ENCODE measurements at places on chromosomes 2 and 18.
A peak's percentile ranks its signal among the peaks of the same experiment; 100 is the strongest.

GRCh38 chr2:239826786-239827522 lies 198.2 kb downstream of the NDUFA10 start:
- no peak for DNase-seq

DNA sequence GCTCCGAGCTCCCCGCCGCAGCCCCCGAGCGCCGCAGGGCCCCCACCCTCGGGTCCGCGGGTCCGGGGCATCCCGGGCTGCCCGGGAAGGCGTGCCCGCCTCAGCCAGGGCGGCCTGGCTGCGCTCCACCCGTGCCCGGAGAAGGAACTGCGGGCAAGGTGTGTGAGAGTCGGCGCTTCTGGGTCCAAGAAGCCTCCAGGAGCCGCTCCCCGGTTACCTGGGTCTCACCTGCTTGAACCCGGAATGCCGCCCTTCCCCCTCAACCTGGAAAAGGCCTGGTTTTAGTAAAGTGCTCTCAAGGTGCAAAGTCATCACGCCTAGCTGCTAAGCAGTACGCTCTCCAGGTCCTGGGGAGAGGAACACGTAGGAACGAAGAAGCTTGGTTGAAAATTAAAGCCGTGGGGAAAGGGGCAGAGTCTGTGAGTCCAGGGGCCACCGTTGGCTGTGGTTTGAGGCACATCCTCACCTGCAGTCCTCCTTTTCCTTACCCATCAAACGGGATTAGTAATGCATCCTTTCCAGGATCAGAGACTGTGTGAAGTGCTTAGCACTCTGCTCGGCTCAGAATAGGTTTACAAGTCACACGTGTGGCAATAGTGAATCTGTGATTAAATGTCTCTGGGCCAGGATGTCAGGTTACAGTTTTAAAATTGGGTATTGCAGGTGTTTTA lies 1.2 kb downstream of the ASAP2 start:
- no peak for DNase-seq

DNA sequence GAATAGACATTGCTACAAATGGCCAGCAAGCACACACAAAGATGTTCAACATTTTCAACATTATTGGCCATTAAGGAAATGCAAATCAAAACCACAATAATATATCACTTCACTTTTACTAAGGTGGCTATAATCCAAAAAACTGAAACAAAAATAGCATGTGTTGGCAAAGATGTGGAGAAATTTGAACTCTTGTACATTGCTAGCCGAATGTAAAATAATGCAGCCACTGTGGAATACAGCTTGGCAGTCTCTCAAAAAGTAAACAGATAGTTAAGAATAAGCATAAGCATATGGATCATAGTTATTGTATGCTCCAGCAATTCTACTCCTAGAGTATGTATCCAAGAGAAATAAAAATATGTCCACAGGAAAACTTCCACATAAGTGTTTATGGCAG lies 192.5 kb downstream of the EN1 start:
- peak; percentile 85 for DNase-seq

DNA sequence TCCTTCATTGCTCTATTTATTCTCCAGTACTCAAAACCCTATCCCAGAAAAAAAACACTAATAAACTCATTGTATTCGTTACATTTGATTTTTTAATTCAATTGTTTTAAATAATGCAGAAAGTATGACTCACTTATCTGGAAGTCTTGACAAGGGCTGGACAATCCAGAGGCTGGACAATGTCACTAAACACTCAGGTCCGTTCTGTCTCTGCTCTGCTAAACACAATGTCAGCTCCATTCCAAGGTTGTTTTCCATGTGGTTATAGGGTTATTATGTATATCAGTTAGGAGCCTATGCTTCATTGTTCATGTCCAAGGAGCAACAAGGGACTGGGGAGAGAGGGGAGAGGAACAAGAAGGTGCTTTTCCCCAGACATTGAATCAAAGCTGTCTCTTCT lies 125.5 kb downstream of the IRS1 start:
- no peak for DNase-seq

- DNase-seq = no peak
These were observed 251.6 kb downstream of the NUP35 start for GRCh38 chr2:183375821-183376220.

DNA sequence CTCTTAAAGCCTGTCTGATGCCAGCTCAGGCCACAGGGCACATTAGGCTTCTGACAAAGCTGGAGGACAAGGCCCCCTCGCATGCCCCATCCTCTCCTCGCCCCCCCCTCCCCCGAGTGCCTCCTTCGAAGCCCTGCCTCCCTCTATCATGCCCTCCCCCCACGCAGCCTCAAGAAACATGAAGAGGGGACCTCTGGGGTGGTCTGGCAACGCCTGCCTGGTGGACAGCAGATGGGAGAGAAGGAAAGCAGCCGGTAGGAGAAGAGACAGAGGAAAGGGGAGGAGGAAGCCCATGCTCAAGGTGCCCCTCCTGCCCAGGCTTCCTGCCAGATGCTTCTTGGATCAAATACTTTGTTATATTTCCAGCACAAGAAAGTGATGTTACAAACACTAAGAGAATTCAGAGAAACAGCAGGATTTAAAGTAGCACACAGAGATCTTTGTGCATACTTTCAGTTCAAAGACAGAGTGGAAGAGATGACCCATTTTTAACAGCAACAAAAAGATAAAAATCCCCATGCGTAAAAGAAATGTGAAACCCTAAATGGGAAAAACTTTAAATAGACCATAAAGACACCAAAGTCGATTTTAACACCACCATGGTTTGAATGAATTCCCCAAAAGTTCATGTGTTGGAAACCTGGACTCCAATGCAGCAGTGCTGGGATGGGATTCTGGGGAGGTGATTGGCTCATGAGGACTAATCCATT lies 19.0 kb downstream of the BOK start:
- DNase-seq = peak; percentile 66

DNA sequence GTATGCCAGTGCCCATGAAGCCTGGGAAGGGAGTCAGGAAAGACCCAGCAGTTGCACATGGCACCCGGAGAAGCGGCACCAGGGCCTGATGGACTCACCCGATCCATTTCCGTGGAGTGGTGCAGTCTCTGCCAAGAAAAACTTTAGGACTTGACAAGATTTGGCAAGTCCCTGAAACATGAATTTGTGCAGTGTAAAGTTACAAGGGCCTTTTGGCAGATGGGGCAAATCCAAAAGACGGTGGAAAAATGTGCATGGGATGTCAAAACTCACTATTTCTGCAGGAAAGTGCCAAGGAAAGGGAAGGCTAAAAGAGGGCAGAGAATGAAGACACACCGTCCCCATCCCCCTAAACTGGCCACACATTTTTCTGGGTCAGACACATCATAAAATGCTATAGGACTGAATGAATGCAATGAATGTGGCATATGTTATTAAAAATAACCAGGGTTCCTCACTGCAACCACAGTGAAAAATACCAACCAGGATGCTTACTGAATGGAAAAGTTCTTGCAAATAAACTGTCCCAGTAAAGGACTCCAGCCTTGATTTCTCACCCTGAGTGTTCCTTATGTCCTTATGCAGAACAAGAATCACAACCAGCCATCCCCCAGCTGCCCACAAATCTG lies 173.5 kb upstream of the SIX2 start:
- DNase-seq = no peak

DNA sequence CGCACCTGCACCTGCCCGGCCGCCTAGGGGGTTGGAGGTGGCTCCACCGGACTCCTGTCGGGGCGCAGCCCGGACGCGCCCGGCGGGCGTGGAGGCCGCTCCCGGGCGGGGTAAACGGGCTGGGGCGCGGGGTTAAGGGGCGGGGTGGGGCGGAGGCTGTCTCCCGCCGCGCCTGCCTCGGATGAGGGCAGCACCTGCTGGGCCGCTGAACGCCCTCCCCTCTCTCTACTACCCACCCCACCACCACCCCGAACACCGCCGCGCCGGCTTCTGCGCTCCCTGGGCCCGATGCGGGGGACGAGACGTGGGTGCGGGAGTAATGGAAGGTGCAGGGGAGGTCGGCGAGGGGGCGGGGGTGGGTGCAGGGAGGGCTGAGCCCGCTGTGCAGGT lies 224.8 kb upstream of the ID2 start:
- no peak for DNase-seq

DNA sequence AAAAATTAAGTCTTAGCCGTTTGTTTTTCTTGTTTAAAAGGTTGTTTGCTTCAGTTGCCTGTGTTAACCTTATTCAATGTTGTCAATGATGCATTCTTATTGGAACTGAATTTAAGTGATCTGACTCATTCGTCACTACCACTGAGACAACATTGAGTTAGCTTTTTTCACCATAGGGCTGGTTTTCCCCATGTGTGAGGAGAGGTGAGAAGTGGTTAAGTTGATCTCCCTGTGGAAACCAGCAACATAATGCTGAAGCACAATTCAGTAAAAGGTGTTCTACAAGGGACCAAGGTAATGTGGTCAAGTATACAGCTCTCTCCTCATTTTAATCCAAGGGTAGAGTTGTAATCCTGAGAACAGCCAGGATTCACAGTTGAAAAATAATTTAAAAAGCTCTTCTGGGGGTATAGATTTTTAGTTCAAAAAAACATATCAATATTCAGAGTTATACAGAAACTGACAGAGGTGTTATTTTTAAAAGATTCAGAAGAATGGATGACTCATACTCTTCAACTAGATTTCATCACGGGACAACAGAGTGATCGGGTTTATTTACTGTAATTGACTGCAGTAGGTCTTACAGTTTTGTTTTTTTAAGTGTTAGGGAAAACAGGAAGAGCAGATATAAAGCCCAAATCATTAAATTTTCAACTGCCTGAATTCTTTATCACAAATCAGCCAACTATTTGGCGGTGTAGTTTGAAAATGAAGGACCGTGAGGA lies 12.6 kb downstream of the NOP58 start:
- peak; percentile 38 for DNase-seq

DNA sequence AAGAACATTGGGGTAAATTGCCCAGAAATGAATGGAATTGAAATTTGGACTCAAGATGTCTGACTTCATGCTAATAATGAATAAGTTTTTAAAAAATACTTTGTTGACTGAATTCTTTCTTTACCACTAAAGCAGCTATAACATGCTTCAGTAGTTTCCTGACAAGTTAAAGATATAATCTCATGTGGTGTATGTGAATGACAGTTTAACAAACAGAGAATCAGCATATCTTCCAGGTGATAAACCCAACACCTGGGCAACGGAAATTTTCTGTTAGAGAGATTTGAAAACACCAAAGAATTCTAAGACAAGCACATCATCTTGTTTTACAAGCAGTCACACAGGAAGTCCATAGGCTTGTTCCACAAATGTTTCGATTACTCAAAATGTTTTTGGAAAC lies 372.6 kb upstream of the VRK2 start:
- DNase-seq = no peak

GRCh38 chr2:48032765-48033164 lies 126.5 kb upstream of the FBXO11 start:
- DNase-seq = no peak

- DNase-seq = peak; percentile 75
These were observed 70.6 kb downstream of the B3GNT2 start for GRCh38 chr2:62266433-62267038.

- DNase-seq = peak; percentile 52
These were observed 70.6 kb upstream of the PSMD14 start for GRCh38 chr2:161237392-161238264.

- DNase-seq = no peak
These were observed 22.8 kb upstream of the PXDN start for GRCh38 chr2:1766851-1767811.

GRCh38 chr2:132670496-132671150 lies 618 bp upstream of the LYPD1 start:
- peak; percentile 11 for DNase-seq

- DNase-seq = no peak
These were observed 4.3 kb downstream of the POLR2D start for GRCh38 chr2:127853671-127854070.

DNA sequence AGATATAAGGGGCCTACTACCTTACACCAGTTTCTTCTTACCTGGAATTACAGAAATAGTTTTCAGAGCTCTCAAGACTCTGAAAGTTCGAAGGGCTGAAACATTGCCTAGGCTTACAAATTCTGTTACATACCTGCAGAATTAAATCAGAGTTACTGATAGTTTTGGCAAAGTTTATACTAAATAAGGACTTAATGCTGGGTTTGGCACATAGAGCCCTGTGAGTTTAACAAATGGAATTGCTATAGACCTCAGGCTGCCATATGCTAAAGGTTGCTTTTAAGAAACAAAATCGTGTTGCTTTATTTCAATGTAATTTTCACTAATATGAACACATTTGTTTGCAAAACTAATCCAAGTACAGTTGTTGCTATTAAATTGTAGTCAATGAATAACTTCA lies 40.1 kb downstream of the SCN3A start:
- DNase-seq = peak; percentile 48

- DNase-seq = no peak
These were observed 68.8 kb downstream of the MAP4K4 start for GRCh38 chr2:101766337-101766736.

Measured in fibroblast of skin of abdomen (primary cell).